H1 (cell line): ENCODE measurements at places on chromosomes 12 and 14. TPM values are rescaled to one million over a fixed set of nuclear protein-coding genes. Genes with fewer than 3 reads are reported as not detected.

OLR1 gene
- not detected in 2 replicates for total RNA-seq

STAB2 gene
- not detected in 2 replicates for total RNA-seq

DNA sequence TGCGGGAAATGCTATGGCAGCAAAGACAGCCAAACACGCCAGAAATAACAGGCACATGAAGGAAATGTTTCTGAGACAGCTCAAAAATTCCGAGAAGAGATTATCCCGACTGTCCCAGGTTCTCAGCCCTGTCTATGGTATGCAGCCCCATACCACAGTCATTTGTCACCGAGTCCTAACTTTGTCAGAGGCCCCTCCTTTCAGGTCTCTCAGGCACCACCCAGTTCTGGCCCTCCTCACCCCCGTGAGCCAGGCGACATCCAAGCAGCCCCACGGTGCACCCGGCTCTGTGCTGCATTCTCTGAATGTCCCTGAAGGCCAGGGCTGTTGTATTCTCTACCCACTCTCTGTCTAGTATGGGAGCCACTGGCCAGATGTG is 24.0 kb downstream of the SSH1 start:
- no peak overlapping the region for H3K4me3 ChIP-seq
- no peak for DNase-seq
- no peak overlapping the region for H3K27ac ChIP-seq
- H3K4me1 ChIP-seq, result no peaks in the 10 kb centered on the region
- H3K27me3 ChIP-seq, result no peaks in the 10 kb centered on the region

GRCh38 chr14:34254571-34254970 is 207.5 kb downstream of the SPTSSA start:
- H3K4me1 ChIP-seq, result no peaks in the 10 kb centered on the region
- no peaks in the 10 kb centered on the region for H3K27me3 ChIP-seq
- H3K27ac ChIP-seq, result no peak overlapping the region
- no peak overlapping the region for H3K4me3 ChIP-seq
- no peak for DNase-seq

GRCh38 chr14:23627961-23628360 is 8.2 kb upstream of the DHRS2 start:
- H3K4me3 ChIP-seq, result no peak overlapping the region
- no peaks in the 10 kb centered on the region for H3K36me3 ChIP-seq
- no peak for DNase-seq
- H3K4me1 ChIP-seq, result no peaks in the 10 kb centered on the region
- H3K27ac ChIP-seq, result no peak overlapping the region

DNA sequence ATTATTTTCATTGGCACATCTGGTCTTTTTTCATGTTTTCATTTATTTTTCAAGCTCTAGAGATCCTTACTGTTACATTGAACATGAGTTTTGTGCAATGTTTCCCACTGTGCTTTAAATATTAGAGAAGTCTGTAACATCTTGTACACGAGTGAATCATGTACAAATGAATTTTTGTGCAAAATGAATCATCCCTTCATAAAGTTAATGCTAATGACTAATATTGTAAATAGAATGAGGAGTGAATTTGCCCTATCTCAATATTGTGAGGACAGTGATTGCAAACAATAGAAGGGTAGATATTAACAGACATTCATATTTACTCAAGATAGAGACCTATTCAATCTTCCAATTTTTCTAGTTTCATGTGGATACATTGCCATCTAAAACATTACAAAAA is 463.3 kb upstream of the FOXG1 start:
- no peaks in the 10 kb centered on the region for H3K27me3 ChIP-seq
- no peaks in the 10 kb centered on the region for H3K4me1 ChIP-seq
- no peak overlapping the region for H3K4me3 ChIP-seq
- no peak for DNase-seq
- H3K27ac ChIP-seq, result no peak overlapping the region
- H3K36me3 ChIP-seq, result no peaks in the 10 kb centered on the region

DNA sequence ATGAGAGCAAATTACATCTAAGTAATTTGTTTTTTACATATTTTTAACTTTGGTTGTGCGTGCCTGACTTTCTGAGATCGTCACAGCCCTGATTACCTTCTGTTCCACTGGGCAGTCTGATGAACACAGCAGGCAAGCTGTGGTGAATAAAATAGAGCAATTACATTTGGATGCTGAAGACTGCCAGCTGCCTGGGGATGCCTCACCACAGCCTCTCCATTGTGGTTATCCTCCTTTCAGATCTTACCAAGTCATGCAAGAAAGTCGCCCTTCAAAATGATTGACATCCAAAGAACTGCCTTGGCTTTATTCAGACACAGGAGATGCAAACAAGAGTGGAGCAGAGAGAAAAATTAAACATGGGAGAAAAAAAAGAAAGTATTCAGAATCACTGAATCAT is 456.6 kb upstream of the TMPO start:
- no peak overlapping the region for H3K4me3 ChIP-seq
- H3K4me1 ChIP-seq, result no peaks in the 10 kb centered on the region
- no peaks in the 10 kb centered on the region for H3K36me3 ChIP-seq
- DNase-seq, result no peak

- H3K4me3 ChIP-seq, result no peak overlapping the region
- no peak overlapping the region for H3K27ac ChIP-seq
- no peaks in the 10 kb centered on the region for H3K4me1 ChIP-seq
- H3K36me3 ChIP-seq, result no peaks in the 10 kb centered on the region
- DNase-seq, result no peak
These were observed 841.7 kb downstream of the NRXN3 start for GRCh38 chr14:79011920-79012204.

DNA sequence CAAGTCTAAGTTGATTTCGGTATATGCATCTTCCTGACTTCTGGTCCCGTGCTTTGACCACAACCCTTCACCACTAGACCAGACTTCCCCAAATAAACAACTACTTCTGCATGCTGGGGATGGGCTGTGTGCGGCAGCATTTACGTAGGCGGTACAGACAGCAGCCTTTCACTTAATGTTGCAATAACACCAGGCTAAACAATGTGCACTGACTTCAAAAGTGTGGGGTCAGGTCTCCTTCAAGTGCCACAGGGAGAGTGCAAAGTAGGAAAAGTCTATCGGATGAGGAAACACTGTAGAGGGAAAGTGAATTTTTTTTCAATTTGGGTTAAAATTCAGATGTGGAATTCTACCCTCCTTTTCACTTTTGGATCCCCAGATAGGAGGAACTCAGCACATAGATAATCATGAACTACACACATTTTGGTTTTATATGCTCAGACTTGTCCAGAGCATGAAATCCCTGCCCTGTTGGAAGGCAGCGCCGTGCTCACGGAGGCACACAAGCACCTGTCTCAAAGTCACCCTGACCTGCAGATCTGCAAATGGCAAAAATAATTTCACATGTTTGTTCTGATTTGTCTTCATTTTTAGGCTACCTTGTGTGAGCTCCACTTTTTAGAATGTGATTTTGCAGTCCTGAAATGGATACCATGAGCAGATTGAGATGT is 3.6 kb upstream of the FOS start:
- DNase-seq, result no peak
- peaks cover 16% of the 10 kb centered on the region for H3K27me3 ChIP-seq
- H3K4me1 ChIP-seq, result no peaks in the 10 kb centered on the region
- no peaks in the 10 kb centered on the region for H3K36me3 ChIP-seq
- no peak overlapping the region for H3K4me3 ChIP-seq
- H3K27ac ChIP-seq, result no peak overlapping the region

GRCh38 chr14:67853715-67854114 is 34.1 kb downstream of the RAD51B start:
- H3K36me3 ChIP-seq, result no peaks in the 10 kb centered on the region
- DNase-seq, result no peak
- H3K27ac ChIP-seq, result no peak overlapping the region
- H3K27me3 ChIP-seq, result no peaks in the 10 kb centered on the region
- no peak overlapping the region for H3K4me3 ChIP-seq
- no peaks in the 10 kb centered on the region for H3K4me1 ChIP-seq

DNA sequence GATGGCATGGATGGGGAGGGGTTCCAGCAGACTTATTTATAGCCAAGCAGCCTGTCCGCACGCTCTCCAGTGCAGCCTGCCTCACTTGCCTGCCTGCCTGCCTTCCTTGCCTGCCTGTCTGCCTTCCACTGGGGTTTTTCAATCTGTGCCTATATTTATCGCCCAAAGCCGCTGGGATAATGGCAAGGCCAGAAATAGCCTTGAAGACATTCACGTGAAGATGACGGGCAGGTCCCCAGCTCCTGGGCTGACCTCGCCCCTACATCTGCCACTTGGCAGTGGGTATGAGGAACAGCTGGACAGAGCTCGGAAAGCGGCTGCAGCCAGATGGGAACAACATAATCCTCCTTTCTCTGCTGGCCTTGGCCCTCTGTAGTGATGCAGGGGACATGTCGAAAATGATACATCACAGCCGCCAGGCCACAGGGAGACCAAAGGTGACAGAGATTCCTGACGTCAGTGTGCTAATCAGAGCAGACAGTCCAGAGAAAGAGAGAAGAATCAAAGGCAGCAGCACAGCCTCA is 53.3 kb downstream of the PITPNM2 start:
- H3K4me1 ChIP-seq, result peaks cover 6% of the 10 kb centered on the region
- no peak overlapping the region for H3K4me3 ChIP-seq
- no peak overlapping the region for H3K27ac ChIP-seq
- DNase-seq, result no peak

CCDC38 gene
- not detected in 2 replicates for total RNA-seq

DNA sequence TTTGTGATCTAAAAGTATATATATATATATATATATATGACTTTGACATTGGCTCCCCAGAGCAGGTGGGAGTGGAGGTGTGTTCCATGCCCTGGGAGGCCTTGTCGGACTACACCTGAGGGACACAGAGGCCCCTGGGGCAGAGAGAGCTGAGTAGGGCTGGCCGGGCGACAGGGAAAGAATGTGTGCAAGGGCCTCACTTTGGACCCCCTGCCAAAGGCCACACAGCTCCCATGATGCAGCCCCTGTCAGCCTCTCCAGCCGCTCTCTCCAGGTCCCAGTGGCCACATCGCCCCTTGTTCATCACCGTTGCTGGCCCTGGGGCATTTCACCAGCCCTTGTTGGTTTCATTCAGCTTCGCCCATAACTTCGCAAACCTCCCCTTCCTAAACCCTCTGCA is 123.9 kb downstream of the BCL11B start:
- H3K4me1 ChIP-seq, result peaks cover 4% of the 10 kb centered on the region
- H3K27ac ChIP-seq, result no peak overlapping the region
- no peak for DNase-seq
- H3K4me3 ChIP-seq, result no peak overlapping the region

DNA sequence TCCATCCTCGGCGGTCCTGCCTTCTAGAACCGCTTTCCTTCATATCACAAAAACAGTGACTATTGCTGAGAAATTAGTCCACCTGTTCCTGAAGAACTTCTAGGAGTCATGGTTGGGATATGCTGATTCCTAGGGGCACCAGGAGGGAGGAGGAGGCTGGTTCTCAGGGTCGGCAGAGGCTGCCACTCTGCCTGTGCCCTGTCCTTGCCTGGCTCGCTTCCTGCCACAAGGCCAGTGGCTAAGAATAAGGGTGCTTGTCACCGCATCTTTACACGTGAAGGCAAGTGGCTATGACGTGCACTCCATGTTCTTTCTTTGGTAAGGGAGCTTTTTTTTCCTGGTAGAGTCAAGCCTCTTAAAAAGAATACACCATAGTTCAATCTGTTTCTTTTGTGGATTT is 18.7 kb upstream of the DGLUCY start:
- H3K27me3 ChIP-seq, result no peaks in the 10 kb centered on the region
- H3K4me3 ChIP-seq, result no peak overlapping the region
- no peaks in the 10 kb centered on the region for H3K36me3 ChIP-seq
- no peak for DNase-seq

DNA sequence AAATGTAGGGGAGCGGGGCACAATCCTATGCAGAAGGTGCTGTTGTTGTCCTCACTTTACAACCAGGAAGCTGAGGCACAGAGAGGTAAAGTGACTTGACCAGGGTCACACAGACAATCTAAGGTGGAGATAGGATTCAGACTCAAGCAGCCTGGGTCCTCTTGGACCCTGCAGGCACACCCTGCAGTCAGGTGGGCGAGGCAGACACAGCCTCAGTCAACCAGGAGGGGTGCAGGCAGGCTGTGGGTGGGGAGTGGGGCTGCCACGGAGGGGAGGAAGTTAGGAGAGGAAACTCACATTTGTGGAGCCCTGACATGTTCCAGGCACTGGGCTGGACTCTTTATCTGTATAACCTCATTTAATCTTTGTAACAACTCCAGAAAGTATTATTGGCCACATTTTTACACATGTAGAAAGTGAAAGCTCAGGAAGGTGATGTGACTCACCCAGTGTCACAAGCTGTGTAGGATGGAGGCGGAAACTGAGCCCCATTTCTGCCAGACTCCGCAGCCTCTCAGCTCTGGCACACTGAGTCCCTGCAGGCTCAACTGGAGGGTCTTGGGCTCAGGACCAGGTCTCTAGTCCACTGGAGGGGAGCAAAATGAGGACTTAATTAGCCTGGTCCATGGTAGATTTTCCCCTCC is 24.9 kb upstream of the CHGA start:
- no peak for DNase-seq
- peaks cover 4% of the 10 kb centered on the region for H3K27me3 ChIP-seq
- H3K27ac ChIP-seq, result no peak overlapping the region
- H3K36me3 ChIP-seq, result no peaks in the 10 kb centered on the region
- peaks cover 2% of the 10 kb centered on the region; the same call in 1 of the 2 replicates for H3K4me1 ChIP-seq

DNA sequence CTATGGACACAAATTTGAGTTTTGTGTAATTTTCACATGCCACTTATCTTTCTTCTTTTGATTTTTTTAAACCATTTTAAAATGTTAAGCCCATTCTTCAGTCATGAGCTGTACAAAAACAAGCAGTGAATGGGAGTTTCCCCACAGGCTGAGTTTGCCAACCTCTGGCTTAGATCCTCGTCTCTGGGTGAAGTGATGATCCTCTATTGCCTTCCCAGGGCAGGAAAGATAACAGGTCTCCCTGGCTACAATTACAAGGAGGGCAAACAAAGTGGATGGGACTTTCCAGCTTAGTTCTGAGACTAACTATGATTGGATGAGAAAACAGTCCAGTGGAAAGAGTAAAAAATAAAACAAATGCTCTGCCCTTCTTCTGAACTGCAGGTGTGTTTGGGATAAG is 203.7 kb downstream of the SPTSSA start:
- H3K4me3 ChIP-seq, result no peak overlapping the region
- no peaks in the 10 kb centered on the region for H3K4me1 ChIP-seq

DNA sequence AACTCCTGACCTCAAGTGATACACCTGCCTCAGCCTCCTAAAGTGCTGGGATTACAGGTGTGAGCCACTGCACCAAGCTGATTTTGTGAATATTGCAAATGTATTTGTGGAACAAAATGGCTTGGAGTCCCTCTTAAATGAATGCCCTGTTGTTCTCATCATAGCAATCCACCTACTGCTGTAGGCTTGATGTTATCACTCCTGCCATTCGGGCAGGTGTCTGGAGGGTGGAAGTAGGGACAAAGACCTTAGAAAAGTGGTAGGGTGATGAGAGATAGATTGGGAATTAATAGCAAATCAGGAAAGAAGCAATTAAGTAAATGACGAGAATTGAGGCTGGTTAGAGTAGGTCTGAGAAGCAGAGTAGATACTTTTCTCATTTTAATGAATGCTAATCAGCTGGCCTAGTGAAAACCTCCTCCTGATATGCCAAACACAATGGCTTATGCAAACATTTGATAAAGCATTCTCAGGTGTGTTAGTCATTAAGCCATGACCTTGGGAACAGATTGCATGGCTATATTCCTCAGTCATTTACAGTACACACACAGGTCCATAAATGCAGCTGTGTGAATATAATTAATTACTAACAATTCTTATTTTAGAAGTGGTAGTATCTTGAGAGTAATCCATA is 60.5 kb upstream of the USP44 start:
- no peak for DNase-seq
- peaks cover 15% of the 10 kb centered on the region for H3K4me1 ChIP-seq
- H3K36me3 ChIP-seq, result no peaks in the 10 kb centered on the region
- H3K27ac ChIP-seq, result peak overlapping the region; percentile 39; the same call in 1 of the 2 replicates
- H3K27me3 ChIP-seq, result no peaks in the 10 kb centered on the region
- H3K4me3 ChIP-seq, result no peak overlapping the region

GRCh38 chr14:80576401-80576800 is 365.1 kb upstream of the DIO2 start:
- no peaks in the 10 kb centered on the region for H3K27me3 ChIP-seq
- no peaks in the 10 kb centered on the region for H3K4me1 ChIP-seq
- no peak overlapping the region for H3K4me3 ChIP-seq
- DNase-seq, result no peak
- no peaks in the 10 kb centered on the region for H3K36me3 ChIP-seq

SELPLG gene
- 0.13 TPM in 1 of 2 replicates, not detected in the other for total RNA-seq
